Stimulated activated CD4-positive, alpha-beta T cell treated with anti-CD3 and anti-CD28 coated beads, Interleukin-1b, Interleukin-23, amount 100 ng/mL, for 1 hour (primary cell): ENCODE measurements at places on chromosomes 12 and 14.

DNA sequence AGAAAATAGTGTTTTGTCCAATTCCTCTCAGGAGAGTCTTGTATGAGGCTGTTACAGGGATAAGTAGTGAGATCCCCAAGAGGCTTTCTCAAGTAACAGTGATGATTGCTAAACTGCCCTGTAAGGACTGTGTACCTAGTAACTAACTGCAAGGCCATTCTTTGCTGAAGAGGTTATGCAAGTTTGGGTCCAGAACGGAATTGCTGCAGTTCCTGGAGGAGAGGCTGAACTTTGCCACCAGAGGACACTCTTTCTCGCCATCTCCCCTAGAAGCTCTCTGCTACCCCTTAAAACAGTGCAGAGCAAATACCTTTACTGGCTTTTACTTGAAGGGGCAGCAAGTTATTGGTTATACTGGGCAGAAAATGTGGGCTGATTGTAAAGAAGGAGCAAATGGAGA, 180.0 kb downstream of the RBM19 start:
- no peak for DNase-seq

- DNase-seq: no peak
Observed at GRCh38 chr12:101038289-101038871, 171.7 kb downstream of the SLC5A8 start.

- no peak for DNase-seq
Observed at GRCh38 chr12:55891310-55891709, 36.4 kb downstream of the PYM1 start.

DNA sequence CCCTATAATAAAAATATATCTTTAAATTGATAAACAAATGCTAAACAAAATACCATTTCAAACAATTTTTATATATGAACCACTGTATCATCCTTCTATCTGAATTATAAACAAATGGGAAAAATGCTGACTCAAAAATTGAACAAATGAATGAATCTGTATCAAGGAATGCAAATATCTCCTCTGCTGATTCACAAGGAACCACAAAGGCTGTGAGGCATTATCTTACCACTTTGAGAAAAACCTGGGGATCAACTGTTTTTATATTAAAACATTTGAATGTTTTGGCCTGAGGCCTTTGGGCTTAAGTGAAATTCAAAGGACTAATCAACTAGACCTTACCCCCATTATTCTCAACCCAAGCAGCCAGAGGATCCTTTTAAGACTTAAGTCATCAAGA, 86.3 kb downstream of the EML5 start:
- DNase-seq: no peak

DNA sequence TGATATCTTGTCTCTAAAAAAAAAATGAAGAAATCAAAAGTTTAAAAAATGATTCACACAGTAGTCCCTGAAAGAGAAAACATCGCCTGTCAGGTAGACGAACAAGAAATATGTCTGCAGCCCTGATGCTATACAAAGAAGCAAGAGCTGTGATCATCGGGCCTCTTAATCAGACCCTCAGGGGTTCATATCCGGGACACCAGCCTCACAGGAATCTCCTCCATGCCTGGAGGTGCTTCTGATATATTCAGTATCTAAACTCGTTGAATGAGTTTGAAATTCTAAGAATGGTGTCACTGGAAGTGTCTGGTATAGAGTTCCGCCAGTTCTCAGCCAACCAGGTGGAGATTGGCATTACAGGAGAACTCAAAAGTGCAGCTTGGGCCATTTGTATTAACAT, 64.7 kb downstream of the KSR2 start:
- no peak for DNase-seq

- no peak for DNase-seq
Observed at GRCh38 chr12:3034067-3034750, 43.0 kb upstream of the TSPAN9 start.

GRCh38 chr14:38285962-38286361, 30.1 kb upstream of the CLEC14A start:
- no peak for DNase-seq

DNA sequence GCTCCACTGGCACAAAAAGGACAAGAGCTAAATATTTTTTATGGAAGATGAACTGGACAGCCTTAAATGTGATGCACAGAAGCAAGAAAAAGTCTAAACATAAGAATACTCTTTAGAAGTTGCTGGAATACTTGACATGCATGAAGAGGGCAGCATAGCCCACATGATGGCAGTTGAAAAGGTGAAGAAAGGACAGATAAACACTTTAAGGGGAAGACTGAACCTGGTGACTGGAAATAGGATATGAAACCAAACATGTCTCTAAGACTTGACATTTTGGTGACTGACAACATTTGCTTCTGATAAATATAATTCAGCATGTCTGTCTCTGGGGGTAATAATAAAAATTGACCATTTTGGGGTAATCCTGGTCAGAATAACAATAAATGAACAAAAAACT, 273.1 kb downstream of the CCDC91 start:
- DNase-seq: no peak

DNA sequence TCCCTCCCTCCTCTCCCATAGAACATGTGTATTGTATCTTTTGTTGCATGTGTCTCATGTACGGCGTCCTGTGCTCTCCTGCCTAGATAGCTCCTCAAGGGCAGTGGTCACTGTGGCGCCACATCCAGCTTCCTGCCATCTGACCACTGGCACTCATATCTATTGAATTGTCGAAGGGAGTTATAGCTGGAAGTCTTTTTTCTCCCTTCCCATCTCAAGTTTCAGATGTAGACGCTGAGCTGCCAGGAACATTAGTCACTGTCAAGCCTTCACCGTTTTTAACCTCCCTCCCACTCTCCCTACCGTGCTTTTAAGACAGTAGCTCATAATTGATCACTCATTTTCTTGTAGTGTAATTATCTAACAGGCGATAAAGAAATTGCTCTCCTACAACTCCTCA, 33.0 kb downstream of the MTHFD1 start:
- no peak for DNase-seq

DNA sequence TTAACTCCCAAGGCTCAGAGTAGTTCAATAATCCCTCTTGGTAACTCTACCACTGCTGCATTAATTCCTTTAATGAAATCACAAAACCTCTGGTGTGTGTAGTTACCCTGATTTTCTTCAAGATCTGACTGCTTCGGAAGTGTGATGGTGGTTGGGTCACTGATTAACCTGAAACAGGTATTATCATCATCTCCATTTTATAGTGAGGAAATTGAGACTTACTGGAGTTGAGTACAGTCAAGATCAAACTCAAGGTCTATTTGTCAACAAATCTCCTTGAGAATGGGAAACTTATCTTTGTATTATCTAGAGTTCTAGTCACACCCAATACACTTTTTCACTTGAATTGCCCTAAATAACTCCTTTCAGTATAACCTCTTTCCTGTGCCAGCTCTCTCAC, 233.5 kb downstream of the BTG1 start:
- DNase-seq: no peak

DNA sequence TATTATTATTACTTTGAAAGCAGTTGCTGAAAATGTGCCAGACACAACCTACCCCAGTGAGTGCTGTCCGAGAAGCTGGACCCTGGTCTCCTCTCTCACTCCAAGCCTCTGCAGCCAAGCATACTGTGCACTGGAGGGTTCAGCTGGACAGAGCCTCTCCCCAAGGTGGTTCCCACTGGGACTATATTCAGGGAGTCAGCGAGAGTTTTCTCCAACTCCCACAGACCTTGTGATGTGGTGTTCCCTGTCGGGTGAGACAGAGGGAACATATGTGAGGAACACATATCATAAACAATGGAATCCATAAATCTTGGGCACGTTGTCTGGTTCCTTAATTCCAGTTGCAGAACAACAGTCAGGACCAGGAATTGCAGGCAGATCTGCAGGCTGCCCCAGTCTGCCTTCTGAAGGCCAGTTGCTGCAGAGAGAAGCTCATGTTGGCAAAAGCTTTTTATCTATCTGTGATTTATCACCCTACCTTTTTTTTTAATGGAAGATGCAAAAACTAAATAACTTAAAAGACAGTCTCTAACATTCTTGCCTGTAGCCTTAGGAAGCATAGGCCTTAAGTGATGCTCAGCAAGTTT, 619.8 kb upstream of the TBX3 start:
- no peak for DNase-seq

- DNase-seq: no peak
Observed at GRCh38 chr12:131897276-131897675, 2.9 kb downstream of the ULK1 start.
